Right ventricle myocardium superior (tissue), 1 donor: ENCODE measurements at places on chromosomes 11 and 22. TPM values are rescaled to one million over a fixed set of nuclear protein-coding genes. Genes with fewer than 3 reads are reported as not detected.

- DNase-seq, result peak; percentile 70
Measured at GRCh38 chr11:1507381-1508140, 21.0 kb upstream of the MOB2 start.

GRCh38 chr11:9575260-9576240 lies 2.1 kb downstream of the WEE1 start:
- DNase-seq, result peak; percentile 46

DNA sequence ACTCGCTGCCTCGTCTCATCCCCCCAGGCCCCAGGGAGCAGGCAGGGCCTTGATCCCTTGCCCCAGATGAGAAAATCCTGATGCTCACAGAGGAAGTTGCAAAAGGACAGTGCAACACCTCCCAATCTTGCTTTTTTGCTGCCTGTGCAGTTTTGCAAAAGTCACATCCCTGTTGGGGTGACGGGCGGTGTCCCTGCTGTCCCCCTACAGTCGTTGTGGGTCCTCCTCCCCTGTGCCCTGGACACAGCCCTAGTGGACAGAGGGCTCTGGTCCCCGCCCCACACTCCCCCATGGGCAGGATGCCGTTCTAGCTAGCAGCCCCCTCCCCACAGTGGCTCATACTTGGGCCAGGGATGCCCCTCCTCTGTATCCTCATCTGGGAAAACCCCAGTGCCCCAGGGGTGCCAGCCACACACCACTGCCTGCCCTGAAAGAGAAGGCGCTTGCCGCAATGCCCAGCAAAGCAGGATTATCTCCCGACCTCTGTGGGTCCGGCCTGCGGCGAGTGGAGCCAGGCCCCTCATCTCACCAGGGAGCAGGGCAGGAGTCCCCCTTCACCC lies 18.4 kb upstream of the CTSD start:
- DNase-seq, result no peak

GRCh38 chr11:122721201-122721963 lies 65.9 kb downstream of the UBASH3B start:
- no peak for DNase-seq

GRCh38 chr11:129955282-129955681 lies 47.4 kb downstream of the PRDM10 start:
- DNase-seq, result no peak

- DNase-seq, result no peak
Measured at GRCh38 chr11:105054723-105055493, 9.8 kb upstream of the CARD16 start.

DNA sequence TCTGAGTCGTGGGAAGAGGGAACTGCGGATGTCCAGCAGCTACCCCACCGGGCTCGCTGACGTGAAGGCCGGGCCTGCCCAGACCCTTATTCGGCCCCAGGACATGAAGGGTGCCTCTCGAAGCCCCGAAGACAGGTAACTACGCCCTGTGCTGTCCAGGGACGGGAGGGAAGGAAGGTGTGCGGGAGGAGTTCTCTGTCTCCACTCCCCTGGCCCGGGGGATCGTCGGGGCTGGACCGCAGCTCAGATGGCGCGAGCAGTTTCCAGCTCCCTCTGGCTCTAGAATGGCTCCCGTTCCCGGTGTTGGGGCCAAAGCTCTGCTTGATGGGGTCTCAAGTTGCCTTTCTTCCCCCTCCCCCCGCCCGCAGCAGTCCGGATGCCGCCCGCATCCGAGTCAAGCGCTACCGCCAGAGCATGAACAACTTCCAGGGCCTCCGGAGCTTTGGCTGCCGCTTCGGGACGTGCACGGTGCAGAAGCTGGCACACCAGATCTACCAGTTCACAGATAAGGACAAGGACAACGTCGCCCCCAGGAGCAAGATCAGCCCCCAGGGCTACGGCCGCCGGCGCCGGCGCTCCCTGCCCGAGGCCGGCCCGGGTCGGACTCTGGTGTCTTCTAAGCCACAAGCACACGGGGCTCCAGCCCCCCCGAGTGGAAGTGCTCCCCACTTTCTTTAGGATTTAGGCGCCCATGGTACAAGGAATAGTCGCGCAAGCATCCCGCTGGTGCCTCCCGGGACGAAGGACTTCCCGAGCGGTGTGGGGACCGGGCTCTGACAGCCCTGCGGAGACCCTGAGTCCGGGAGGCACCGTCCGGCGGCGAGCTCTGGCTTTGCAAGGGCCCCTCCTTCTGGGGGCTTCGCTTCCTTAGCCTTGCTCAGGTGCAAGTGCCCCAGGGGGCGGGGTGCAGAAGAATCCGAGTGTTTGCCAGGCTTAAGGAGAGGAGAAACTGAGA lies 1.4 kb downstream of the ADM start:
- peak; percentile 53 for DNase-seq

DNA sequence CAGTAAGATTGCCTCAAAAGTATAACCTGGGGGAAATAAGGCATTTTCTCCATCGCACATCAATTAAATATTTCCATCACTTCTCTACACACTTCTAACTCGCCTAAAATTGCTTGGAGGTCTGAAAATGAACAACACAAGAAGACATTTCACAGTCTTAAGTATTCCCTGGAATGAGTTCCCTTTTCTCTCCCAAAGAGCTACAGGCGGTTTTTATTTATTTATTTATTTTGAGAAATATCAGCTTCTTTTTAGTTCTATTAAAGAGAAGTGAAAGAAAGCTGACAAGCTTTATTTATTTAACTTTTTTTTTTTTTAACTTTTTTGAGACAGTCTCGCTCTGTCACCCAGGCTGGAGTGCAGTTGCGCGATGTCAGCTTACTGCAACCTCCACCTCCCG lies 11.5 kb upstream of the PARVB start:
- no peak for DNase-seq

DNA sequence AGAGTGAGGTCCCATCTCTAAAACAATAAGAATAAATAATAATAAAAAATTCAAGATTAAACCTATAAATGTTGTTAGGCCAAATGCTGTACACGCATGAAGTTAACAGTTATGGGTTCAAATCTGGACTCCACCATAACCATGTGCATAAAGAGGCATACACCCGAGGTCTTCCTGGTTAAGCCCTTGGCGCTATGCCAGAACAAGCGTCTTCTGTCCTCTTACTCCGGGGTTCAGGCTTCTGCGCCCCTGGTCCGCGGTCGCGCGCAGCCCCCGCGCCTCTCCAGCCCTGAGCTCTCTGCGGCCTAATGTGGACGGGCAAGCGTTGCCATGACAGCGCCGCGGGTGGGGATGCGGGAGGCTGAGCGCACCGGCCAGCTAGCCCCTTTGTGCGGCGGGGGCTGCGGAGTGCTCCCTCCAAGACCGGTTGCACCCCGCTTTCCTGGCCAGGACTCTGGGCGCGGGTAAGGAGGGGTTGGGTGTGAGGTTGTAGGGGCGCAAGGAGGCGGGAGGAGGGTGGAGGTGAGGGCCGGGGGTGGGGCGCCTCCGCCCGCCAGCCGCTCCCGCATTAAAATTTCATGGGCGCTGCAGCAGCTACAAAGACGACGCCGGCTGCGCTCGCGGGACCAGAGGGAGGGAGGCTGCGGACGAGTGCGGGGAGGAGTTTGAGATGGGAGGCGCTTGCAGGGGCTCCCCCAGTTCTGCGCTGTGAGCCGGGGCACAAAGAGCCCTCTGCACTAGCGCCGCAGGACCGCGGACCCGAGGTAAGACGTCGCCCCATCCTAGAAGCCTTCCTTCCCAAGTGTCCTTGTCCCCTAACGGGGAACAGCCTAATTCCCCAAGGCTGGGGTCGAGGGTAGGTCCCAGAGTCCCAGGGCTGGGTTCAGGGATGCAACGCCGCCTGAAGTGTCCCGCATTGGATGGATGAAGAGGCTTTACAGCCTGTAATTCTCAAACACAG lies at the start of gene MIAT:
Gene MIAT (plus strand): TSS at position 698 of the 961 bp plus-strand sequence.
- peak; percentile 46 for DNase-seq

DNA sequence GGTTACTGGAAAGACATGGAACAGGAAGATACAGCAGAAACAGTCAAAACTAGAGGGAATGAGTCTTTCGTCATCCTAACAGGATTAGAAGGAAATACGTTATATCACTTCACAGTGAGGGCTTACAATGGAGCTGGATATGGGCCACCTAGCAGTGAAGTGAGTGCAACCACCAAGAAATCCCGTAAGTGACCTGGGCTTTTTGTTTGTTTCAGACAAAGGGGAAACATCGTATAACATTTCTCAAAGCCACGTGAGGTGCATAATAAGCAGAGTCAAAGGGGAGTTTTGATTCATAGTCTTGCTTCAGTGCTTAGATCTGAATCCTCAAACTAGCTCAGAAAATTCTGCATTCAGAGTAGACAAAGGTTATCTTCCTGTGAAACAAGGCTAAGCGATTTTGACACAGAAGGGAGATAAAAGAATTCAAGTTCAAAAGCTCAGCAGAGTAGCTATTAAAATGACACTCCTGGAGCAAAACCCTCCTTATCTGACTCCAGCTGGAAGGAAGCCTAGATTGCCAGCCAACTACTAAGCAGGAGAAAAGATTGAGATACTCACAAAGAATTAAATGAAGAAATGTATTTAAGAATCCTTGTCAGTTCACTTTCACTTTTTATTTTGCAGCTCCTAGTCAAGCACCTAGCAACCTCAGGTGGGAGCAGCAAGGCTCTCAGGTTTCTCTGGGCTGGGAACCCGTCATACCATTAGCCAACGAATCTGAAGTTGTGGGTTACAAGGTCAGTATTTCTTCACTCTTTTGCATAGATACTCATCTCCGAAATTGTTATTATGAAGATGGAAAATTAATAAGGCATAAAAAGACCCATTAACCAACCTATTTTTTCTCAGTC lies 346.4 kb upstream of the ARHGAP42 start:
- DNase-seq, result no peak

DNA sequence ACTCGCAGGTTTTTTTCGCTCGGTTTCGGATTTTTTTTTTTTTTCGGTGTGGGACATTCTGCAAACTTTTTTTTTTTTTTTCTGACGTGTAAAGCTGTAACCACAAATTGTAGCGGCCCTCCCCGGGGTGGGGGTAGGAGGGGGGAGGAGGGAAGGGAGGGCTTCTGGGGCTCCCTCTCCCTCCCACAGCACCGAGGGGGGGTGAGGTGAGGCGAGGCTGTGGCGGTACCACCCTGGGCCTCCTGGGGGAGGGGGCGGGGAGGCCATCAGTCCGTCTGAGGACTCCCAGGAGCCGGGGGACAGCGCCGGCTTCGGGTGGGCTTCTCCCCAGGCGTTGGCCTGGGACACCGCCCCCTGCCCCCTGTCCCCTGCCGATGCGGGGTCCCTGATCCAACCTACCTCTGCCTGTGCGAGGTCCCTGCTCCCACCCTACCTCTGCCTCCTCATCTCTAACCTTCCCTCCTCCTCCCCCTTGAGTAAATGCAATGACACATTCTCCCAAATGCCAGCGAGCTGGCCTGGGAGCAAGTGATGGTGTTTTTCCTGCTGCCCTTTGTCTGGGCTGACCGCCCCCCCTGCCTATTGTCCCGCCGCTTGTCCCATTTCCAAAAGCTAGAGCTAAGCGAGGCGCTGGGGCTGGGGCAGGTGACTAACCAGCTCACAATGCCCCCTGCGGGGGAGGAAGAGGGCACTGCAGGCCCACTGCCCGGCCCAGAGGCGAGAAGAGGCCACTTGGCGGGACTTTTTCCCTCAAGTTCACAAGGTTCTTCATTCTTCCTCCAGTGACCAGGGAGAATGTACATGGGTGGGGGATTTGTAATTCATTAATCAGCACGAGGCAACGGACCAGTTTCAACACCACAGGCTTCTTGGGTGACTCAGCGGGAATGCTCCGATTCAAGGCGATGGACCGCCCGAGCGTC lies 511 bp upstream of the CLCF1 start:
- DNase-seq, result peak; percentile 79

DNA sequence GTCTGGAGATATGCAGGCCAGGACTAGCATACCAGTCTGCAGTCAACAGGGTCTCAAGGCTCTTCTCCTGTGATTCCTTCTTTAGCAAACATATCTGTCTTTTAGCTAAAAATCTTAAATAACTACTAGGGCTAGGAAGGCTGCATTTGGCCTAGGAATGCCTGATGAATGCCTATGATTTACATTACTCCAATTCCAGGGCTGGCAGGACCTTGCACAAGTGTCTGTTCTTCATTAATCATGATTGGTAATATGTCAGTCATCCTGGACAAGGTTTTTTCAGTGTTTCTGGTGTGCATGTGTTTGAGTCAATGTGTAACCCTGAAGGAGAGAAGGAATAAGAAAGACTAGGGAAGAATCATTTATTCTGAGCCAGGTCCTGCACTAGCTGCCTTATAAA lies 280.5 kb upstream of the NARS2 start:
- no peak for DNase-seq

DNA sequence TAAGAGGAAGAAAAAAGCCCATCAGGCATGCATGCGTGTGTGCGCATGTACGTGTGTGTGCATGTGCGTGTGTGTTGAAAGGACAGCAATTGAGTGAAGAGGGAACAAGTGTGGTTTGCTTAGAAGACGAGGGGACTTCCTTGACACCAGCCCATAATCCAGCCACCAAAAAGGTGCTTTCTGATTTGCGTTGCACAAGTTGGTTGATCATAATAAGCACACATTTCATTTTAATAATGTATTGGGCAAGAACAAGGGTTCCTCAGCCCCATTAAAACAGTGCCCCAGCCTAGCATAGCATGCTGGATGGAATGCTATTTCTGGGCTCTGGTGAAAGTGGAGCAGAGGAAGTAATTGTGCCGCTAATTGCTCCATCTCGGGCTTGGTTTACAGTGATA lies 493.2 kb downstream of the MIAT start:
- no peak for DNase-seq

- no peak for DNase-seq
Measured at GRCh38 chr11:69744435-69744834, 30.7 kb downstream of the FGF4 start.

DNA sequence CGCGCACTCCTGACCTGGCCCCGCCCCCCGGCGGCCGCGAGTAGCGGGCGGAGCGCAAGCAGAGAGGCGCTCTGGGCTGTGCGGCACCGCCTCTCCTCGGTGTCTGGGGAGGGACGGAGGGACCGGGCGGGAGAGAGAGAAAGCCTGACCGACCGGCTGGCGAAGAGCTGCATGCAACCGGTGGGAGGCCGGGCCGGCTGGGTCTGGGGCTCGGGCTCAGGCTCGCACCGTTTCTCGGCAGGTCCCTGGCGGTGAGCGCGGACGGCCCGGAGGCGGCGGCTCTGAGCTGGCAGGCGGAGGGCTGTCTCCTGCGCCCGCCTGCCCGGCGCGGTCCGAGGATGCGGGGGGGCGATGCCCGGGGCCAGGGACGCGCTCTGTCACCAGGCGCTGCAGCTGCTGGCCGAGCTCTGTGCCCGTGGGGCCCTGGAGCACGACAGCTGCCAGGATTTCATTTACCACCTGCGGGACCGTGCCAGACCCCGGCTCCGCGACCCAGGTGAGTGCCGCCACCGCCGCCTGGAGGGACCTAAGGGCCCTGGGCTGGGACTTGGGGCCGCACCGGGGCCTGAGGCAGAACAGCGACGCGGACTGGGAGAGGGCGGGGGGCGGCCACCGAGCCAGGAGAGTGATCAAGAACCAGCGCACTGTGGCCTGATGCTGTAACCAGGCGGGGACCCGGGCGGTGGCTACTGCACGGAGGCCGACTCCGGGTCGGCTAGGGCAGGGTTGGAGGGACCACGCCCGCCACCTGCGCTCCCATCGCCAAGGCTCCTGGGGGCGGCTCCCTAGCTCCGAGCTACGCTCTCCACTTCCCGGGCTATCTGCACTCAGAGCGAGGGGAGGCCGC lies at the start of gene SYT9:
Gene SYT9 (plus strand): TSS at position 69 of the 847 bp plus-strand sequence. CDS start 283 bp downstream, at position 352.
- peak; percentile 59 for DNase-seq

GRCh38 chr11:58503361-58503856 lies 4.5 kb downstream of the OR5B21 start:
- DNase-seq, result no peak

Gene NAGA
- 11.8 TPM for total RNA-seq

Gene APOA4
- not detected for total RNA-seq

Gene LGR4
- total RNA-seq, result 24.2 TPM

Gene P2RY6
- total RNA-seq, result 2.1 TPM

Gene NUDT8
- total RNA-seq, result 110 TPM

Gene CFAP300
- 0.38 TPM for total RNA-seq

Gene TIMM10
- 64.8 TPM for total RNA-seq

Gene IGLL5
- not detected for total RNA-seq

Gene MMP8
- not detected for total RNA-seq

Gene AQP11
- 0.91 TPM for total RNA-seq

Gene CNIH2
- not detected for total RNA-seq

Gene CNTF
- total RNA-seq, result 0.73 TPM

Gene UCP3
- 17.2 TPM for total RNA-seq
